PC-3 (cell line): ENCODE measurements at places on chromosomes 6 and 20.

DNA sequence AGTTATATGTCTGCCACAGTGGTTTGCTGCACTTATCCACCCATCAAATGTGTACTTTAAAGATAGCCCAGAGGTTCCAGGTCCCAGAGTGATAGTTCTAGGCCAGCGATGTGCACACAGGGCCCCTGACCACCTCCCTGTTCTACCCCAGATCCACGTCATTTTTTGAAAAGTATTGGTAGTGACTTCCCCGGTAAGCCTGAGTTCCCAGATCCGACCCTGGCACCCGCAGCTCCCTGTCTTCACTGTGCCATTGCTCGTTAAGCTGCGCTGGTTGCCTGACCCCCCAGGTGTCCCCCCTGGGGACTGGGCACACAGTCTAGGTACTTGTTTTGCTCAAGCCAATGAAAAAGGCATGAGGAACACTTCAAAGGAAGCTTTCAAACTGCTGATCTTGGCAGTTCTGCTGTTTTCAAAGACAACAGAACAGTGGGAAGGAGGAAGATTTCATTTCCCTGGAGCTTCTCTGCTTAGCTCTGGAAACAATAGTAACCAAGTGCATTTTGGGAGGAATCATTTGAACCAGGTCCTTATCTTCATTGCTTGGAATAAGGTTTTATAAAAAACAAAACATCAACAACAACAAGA, 116.3 kb upstream of the TAB2 start:
- no peak for DNase-seq

- peak; percentile 50 for DNase-seq
Measured at GRCh38 chr20:44642203-44643153, 9.0 kb downstream of the ADA start.

DNA sequence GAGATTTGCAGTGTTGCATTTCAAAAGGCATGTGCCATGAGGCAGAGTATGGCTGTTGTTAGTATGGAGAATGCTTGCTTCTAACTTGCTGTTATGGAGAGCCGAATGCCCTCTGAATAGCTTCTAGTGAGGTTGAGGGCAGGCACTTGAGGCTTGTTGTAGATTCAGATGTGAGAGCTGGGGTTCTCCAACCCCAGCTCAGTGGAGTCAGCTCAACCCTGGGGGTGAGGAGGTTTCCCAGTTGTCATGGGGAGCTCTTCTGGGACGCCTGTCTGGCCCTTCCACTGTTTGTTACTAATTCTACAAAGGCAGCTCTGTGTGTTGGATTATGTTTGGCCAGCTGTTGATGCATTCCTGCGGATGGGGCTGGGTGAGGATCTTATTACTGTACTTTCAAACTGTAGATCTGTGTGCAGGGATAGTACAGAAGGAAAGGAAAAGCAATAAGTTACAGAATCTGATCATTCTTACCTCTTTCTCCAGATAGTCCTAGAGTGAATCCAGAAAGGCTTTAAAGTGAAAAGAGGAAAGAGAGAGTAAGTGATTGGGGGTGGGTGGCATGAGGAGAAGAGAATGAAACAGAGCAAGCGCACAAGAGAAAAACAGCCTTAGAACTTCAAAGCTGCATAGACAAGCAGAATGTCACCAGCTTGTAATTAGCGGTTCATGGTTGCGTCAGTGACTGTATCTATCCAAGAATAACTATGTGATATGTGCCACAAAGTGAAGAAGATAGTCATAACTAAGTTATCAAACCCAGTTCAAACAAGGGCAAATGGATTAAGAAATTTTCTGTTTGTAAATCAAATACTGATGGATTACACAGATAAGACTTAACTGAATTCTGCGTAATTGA, 148.7 kb downstream of the PRL start:
- peak; percentile 54 for DNase-seq

DNA sequence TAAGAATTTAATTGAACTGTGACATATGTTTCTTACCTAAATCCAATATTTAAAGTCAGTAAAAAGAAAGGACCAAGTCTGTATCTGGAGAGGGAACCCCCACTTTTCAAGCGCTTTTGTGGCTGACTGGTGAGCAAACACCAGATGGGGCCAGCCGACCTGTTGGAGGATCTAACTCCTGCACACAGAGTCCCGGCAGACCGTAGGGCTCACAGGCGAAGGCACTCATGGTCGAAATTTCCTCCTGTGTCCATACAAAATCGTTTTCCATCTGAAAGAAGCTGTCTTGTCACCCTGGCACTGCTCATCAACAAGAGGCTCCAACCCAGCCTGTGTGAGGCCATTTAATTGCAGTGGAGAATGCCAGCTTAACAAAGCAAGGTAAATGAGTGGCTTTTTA, 94.0 kb downstream of the SCML4 start:
- DNase-seq, result no peak

- no peak for DNase-seq
Measured at GRCh38 chr20:19742974-19743639, 15.0 kb upstream of the RIN2 start.

DNA sequence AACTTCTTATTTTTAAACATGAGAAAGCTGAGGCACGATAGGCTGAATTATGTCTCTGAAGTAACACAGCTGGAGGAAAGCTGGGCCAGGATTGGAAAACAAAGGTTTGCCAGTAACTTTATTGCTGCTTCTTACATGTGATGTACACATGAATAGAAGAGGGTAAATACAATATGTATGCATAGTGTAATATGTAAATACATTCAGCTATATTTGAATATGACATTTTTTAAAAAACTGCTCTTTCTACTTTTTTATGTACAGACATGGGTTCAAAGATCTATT, 90.2 kb downstream of the ADTRP start:
- DNase-seq, result no peak

DNA sequence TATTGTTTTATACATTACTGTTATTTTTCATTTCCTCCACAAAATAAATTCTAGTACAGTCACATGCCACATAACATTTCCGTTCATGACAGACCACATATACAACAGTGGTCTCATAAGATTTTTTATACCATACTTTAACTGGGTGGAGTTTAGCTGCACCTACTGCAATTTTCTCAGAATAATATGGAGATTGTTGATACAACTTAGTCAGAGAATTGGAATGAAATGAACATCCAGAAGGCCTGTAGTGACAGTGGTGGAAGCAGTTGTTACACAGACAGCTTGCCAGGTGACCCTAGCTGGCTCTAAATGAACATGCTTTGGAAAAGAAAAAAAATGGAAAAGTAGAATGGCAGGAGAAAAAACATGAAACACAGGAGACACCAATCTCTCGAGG, 183.2 kb upstream of the TCF21 start:
- DNase-seq, result peak; percentile 65

GRCh38 chr6:165844801-165845364, 181.8 kb upstream of the PDE10A start:
- DNase-seq, result no peak
